ENCODE measurements at places on chromosomes 5 and 9. TPM values are rescaled to one million over a fixed set of nuclear protein-coding genes. Genes with fewer than 3 reads are reported as not detected.

GRCh38 chr9:92438900-92439526 is 14.7 kb upstream of the OMD start:
- no peak overlapping the region for H3K27ac ChIP-seq
- H3K36me3 ChIP-seq = no peaks in the 10 kb centered on the region
- H3K4me3 ChIP-seq = no peak overlapping the region
- H3K27me3 ChIP-seq = no peaks in the 10 kb centered on the region

GRCh38 chr5:9197881-9198260 is 348.0 kb downstream of the SEMA5A start:
- H3K27ac ChIP-seq = no peak overlapping the region
- no peaks in the 10 kb centered on the region for H3K36me3 ChIP-seq
- no peaks in the 10 kb centered on the region for H3K4me1 ChIP-seq
- no peak for DNase-seq
- no peaks in the 10 kb centered on the region for H3K27me3 ChIP-seq
- H3K4me3 ChIP-seq = no peak overlapping the region

GRCh38 chr5:757931-758697 is 26.4 kb downstream of the ZDHHC11B start:
- H3K4me1 ChIP-seq = peaks cover 2% of the 10 kb centered on the region
- no peak overlapping the region for H3K4me3 ChIP-seq
- H3K27me3 ChIP-seq = no peaks in the 10 kb centered on the region
- H3K36me3 ChIP-seq = no peaks in the 10 kb centered on the region
- no peak for DNase-seq
- no peak overlapping the region for H3K27ac ChIP-seq

GRCh38 chr5:133681896-133682295 is 69.6 kb upstream of the FSTL4 start:
- H3K4me3 ChIP-seq = no peak overlapping the region
- DNase-seq = no peak
- H3K4me1 ChIP-seq = no peaks in the 10 kb centered on the region
- no peaks in the 10 kb centered on the region for H3K36me3 ChIP-seq

GRCh38 chr9:136691316-136692184 is 4.3 kb upstream of the AGPAT2 start:
- H3K36me3 ChIP-seq = no peaks in the 10 kb centered on the region
- no peak overlapping the region for H3K27ac ChIP-seq
- H3K27me3 ChIP-seq = no peaks in the 10 kb centered on the region
- H3K4me1 ChIP-seq = no peaks in the 10 kb centered on the region
- DNase-seq = no peak
- no peak overlapping the region for H3K4me3 ChIP-seq

- no peak within 1 kb of the TSS for H3K27ac ChIP-seq
- H3K27me3 ChIP-seq = peaks cover 1% of the 10 kb centered on the region
- no peak within 1 kb of the TSS for H3K4me3 ChIP-seq
- no peak for DNase-seq
These were observed at the start of gene SLC27A6 for GRCh38 chr5:128965011-128965637. Gene SLC27A6, plus strand, starts transcription at chr5:128965488. Its CDS starts 650 bp downstream, at chr5:128966138.

GRCh38 chr5:105460721-105461120 is 1898.1 kb upstream of the NUDT12 start:
- peaks cover 9% of the 10 kb centered on the region for H3K36me3 ChIP-seq
- H3K4me1 ChIP-seq = no peaks in the 10 kb centered on the region
- H3K27ac ChIP-seq = no peak overlapping the region
- H3K4me3 ChIP-seq = no peak overlapping the region
- DNase-seq = no peak
- no peaks in the 10 kb centered on the region for H3K27me3 ChIP-seq

GRCh38 chr5:135551593-135552447 is 16.1 kb upstream of the NEUROG1 start:
- no peak overlapping the region for H3K4me3 ChIP-seq
- H3K4me1 ChIP-seq = no peaks in the 10 kb centered on the region

DNA sequence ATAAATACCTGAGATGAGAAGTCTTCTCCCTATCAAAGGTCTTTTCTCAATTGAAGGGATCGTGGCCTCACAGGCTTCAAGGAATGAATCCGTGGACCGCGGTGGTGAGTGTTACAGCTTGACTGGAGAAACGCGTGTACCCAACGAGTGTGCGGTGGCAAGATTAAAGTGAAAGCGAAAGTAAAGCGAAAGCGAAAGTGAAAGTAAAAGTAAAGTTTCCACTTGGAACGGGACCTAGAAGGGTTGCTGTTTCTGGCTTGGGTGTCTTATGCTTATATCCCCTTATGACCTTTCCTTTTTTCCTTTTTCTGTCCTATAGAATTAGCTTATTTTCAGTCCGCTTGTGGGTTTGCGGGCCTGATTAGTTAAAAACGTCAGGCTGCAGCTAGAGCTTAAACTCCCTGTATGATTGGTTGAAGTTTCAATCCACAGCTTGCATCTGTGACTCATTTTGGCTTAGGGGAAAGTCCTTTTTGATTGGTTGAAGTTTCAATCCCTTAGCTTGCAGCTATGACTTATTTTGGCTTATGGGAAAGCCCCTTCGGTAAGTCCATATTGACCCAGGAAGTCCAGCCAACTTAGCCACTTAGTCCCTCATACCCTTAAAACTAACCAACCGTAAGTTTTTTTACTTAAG is 924.3 kb upstream of the CDH10 start:
- no peak overlapping the region for H3K27ac ChIP-seq
- peak overlapping the region; percentile 84 for H3K4me3 ChIP-seq
- H3K4me1 ChIP-seq = peaks cover 6% of the 10 kb centered on the region
- DNase-seq = no peak
- no peaks in the 10 kb centered on the region for H3K36me3 ChIP-seq

GRCh38 chr5:122924719-122925395 is 79.4 kb downstream of the SNX24 start:
- no peak overlapping the region for H3K4me3 ChIP-seq
- H3K27me3 ChIP-seq = peaks cover 2% of the 10 kb centered on the region
- H3K36me3 ChIP-seq = no peaks in the 10 kb centered on the region
- DNase-seq = no peak

- no peak for DNase-seq
- peaks cover 10% of the 10 kb centered on the region for H3K4me1 ChIP-seq
- peaks cover 6% of the 10 kb centered on the region for H3K27me3 ChIP-seq
- no peaks in the 10 kb centered on the region for H3K36me3 ChIP-seq
- H3K4me3 ChIP-seq = no peak overlapping the region
These were observed 230.5 kb downstream of the SPOCK1 start for GRCh38 chr5:137268646-137269045.

DNA sequence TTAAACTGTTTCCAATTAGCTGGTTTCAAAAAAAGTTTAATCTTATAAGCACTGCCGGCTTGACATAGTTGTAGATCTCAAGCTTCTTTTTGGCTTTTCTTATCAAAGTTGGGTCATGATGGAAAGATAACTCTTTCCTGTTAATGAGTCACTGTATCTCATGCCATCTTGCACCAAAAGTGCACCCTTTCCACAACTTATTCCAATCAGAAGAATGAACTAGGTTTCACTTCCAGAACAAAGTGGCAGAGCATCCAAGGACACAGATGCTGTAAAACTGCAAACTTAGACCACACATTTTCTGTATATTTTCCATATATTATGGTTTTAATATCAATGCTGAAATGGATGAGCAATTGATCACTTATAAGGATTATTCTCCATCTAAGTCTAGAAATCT is 198.2 kb downstream of the GLIS3 start:
- H3K36me3 ChIP-seq = no peaks in the 10 kb centered on the region
- H3K4me3 ChIP-seq = no peak overlapping the region
- peaks cover 4% of the 10 kb centered on the region for H3K27me3 ChIP-seq
- no peaks in the 10 kb centered on the region for H3K4me1 ChIP-seq

GRCh38 chr5:89120719-89121118 is 237.7 kb upstream of the MEF2C start:
- no peak overlapping the region for H3K4me3 ChIP-seq
- no peaks in the 10 kb centered on the region for H3K4me1 ChIP-seq
- no peaks in the 10 kb centered on the region for H3K27me3 ChIP-seq

- H3K27ac ChIP-seq = no peak overlapping the region
- no peaks in the 10 kb centered on the region for H3K36me3 ChIP-seq
- H3K4me3 ChIP-seq = no peak overlapping the region
These were observed 314.4 kb upstream of the MSX2 start for GRCh38 chr5:174409971-174410370.

- H3K4me3 ChIP-seq = no peak overlapping the region
- H3K27ac ChIP-seq = no peak overlapping the region
- DNase-seq = no peak
- H3K27me3 ChIP-seq = no peaks in the 10 kb centered on the region
These were observed 149.6 kb upstream of the ELL2 start for GRCh38 chr5:96111080-96111756.

DNA sequence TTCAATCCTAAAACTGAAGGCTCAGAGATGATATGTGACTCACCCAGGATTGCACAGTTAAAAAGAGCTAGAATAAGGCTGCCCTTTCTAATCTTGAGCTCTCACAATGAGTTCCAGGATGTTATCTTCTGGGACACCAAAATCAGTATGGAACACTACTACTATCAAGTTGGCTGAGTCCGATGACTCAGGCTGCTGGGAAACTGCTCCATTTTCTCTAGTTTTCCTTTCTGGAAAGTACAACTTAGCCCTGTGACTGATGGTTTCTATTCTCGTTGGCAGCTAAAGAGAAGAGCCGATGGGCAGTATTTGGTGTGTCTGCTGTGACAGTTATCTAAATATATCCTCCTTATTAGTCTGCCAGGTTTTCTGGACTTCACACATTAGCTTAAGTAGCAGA is 37.9 kb upstream of the DPYSL3 start:
- H3K4me1 ChIP-seq = no peaks in the 10 kb centered on the region
- DNase-seq = no peak
- H3K36me3 ChIP-seq = no peaks in the 10 kb centered on the region
- H3K27me3 ChIP-seq = peaks cover 3% of the 10 kb centered on the region
- H3K27ac ChIP-seq = no peak overlapping the region

DNA sequence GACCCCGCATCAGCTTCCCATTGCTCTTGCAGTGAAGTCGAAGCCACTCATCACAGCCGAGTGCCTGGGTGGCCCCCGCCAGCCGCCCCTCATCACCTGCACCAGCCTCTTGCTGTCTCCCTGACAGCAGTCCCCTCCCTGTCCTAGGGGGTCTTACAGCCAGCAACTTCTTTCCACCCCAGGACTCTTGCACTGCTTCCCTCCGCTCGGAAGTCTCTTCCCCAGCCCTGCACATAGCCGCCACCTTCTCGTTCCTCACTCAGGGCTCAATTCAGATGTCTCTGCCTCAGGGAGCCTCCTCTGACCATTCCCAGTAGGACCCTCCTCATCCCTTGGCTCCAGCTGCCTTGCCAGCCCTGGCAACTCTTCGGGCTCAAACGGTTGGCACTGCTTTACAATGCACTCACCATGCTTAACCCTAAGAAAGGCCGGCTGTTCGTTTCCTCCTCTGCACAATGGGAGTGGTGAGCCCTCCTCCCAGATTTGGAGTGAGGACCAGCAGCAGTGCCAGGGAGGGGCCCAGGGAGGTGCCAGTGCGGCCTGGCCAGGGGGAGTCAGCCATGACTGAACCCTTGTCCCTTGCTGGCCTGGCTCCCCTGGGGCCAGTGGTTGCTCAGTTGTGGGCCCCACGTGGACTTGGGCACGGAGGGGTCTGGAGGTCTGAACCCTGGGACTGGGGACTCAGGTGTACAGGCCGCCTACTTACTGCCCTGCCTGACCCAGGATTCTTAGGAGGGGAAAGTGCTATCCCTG is 6.1 kb downstream of the TCF7 start:
- H3K4me1 ChIP-seq = peaks cover 95% of the 10 kb centered on the region
- peaks cover 20% of the 10 kb centered on the region for H3K36me3 ChIP-seq
- peak overlapping the region; percentile 74 for H3K4me3 ChIP-seq
- peak overlapping the region; percentile 40 for H3K27ac ChIP-seq

- H3K4me3 ChIP-seq = no peak overlapping the region
- H3K36me3 ChIP-seq = no peaks in the 10 kb centered on the region
- H3K27ac ChIP-seq = no peak overlapping the region
These were observed 53.6 kb downstream of the FBXO4 start for GRCh38 chr5:41978676-41979075.

GRCh38 chr9:86181379-86182315 is 77.8 kb downstream of the C9orf153 start:
- no peaks in the 10 kb centered on the region for H3K4me1 ChIP-seq
- peaks cover 2% of the 10 kb centered on the region for H3K27me3 ChIP-seq
- no peak overlapping the region for H3K4me3 ChIP-seq

GRCh38 chr5:15510831-15511230 is 10.9 kb downstream of the FBXL7 start:
- H3K4me1 ChIP-seq = no peaks in the 10 kb centered on the region
- DNase-seq = no peak
- H3K27ac ChIP-seq = no peak overlapping the region
- H3K27me3 ChIP-seq = no peaks in the 10 kb centered on the region

- no peaks in the 10 kb centered on the region for H3K36me3 ChIP-seq
- H3K4me1 ChIP-seq = no peaks in the 10 kb centered on the region
- no peak overlapping the region for H3K27ac ChIP-seq
- H3K4me3 ChIP-seq = no peak overlapping the region
- H3K27me3 ChIP-seq = peaks cover 6% of the 10 kb centered on the region
These were observed 11.0 kb downstream of the B4GALT7 start for GRCh38 chr5:177610770-177611445.

GRCh38 chr9:135814421-135815095 is 92.8 kb downstream of the CAMSAP1 start:
- H3K27me3 ChIP-seq = peaks cover 2% of the 10 kb centered on the region
- H3K4me1 ChIP-seq = no peaks in the 10 kb centered on the region
- DNase-seq = no peak
- no peak overlapping the region for H3K27ac ChIP-seq

GRCh38 chr5:148808864-148809642 is 17.4 kb upstream of the ADRB2 start:
- H3K36me3 ChIP-seq = no peaks in the 10 kb centered on the region
- H3K27me3 ChIP-seq = peaks cover 3% of the 10 kb centered on the region
- H3K4me1 ChIP-seq = peaks cover 33% of the 10 kb centered on the region
- DNase-seq = peak; percentile 55
- H3K4me3 ChIP-seq = peak overlapping the region; percentile 90
- peak overlapping the region; percentile 93 for H3K27ac ChIP-seq

DNA sequence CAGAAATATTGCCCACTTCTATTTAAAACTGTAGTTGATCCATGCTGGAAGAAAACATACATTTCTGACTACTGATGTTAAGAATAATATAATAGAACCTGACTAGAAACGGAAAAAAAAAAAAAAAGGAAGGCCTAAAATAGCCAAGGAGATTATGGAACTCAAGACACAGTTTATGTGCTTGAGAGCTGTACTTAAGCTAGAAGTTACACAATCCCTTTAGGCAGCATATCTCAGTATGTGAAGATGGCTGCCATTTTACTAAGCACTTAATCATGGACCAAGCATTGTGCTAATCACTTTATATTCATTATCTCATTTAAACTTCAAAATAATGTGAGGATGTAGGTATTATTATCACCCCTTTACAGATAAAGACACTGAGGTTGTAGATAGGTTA is 73.0 kb upstream of the NR4A3 start:
- H3K4me1 ChIP-seq = no peaks in the 10 kb centered on the region
- peaks cover 1% of the 10 kb centered on the region for H3K27me3 ChIP-seq
- no peak for DNase-seq

The CYLC2 gene
- polyA plus RNA-seq = not detected

The SPINK9 gene
- not detected for polyA plus RNA-seq

The ANKRD18A gene
- not detected for polyA plus RNA-seq

The PDCD1LG2 gene
- polyA plus RNA-seq = not detected

The SSNA1 gene
- 191 TPM for polyA plus RNA-seq

The SUSD3 gene
- not detected for polyA plus RNA-seq

The OBP2B gene
- polyA plus RNA-seq = not detected

The C5orf52 gene
- polyA plus RNA-seq = not detected

Data from immature natural killer cell (primary cell).